Naive thymus-derived CD8-positive, alpha-beta T cell (primary cell): ENCODE measurements at places on chromosomes 12 and 14. TPM values are rescaled to one million over a fixed set of nuclear protein-coding genes. Genes with fewer than 3 reads are reported as not detected.
A peak's percentile ranks its signal among the peaks of the same experiment; 100 is the strongest.

FOXA1 gene
- total RNA-seq: not detected

OR11H12 gene
- total RNA-seq: not detected

TMEM132C gene
- not detected for total RNA-seq

GRCh38 chr12:10018386-10018785, 8.0 kb downstream of the CLEC12B start:
- no peak overlapping the region for H3K4me3 ChIP-seq
- H3K27ac ChIP-seq: no peak overlapping the region
- no peak for DNase-seq
- H3K36me3 ChIP-seq: no peaks in the 10 kb centered on the region
- peaks cover 3% of the 10 kb centered on the region for H3K27me3 ChIP-seq

GRCh38 chr12:14993537-14994266, 20.9 kb downstream of the PDE6H start:
- peaks cover 13% of the 10 kb centered on the region for H3K36me3 ChIP-seq
- no peak overlapping the region for H3K4me3 ChIP-seq
- peak overlapping the region; percentile 94 for H3K27ac ChIP-seq

DNA sequence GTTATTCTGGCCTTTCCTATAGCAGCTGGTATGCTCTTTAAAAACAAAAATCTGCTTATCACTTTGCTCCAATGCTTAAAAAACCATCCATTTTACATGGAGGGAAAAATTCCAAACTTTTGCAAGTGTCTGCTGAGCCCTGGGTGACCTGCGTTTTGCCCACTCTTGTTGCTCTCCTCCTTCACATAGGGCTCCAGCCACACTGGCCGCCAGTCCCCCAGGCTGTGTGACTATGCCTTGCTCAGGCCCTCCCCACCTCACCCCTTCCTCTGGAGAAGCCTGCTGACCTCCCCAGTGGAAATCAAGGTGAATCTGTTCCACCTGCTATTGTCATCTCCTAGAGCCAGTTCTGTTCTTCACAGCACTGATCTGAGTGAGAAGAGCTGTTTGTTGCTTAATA, 126.9 kb downstream of the SLC25A47 start:
- H3K27me3 ChIP-seq: no peaks in the 10 kb centered on the region
- H3K27ac ChIP-seq: no peak overlapping the region
- DNase-seq: no peak
- H3K4me3 ChIP-seq: no peak overlapping the region

DNA sequence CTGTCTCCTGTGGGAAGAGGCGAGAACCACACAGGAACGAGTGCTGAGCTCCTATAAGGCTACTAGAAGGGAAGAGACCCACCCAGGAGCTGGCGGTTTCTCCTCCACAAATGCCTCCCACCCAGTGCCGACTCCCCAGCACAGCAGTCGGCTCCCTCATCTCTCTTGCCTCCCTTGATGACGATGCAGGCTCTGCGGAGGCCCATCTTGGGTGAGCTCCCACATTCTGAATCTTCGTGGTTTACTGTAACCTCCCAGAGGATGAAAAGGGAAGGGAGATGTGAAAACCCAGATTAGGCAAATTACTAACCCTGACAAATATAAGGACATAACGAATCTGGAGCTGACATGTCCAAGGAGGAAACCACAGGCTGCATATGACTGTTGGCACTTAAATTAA, 23.8 kb downstream of the GRIN2B start:
- H3K27ac ChIP-seq: no peak overlapping the region
- no peaks in the 10 kb centered on the region for H3K36me3 ChIP-seq
- DNase-seq: no peak
- no peak overlapping the region for H3K4me3 ChIP-seq
- H3K27me3 ChIP-seq: peaks cover 7% of the 10 kb centered on the region
- no peaks in the 10 kb centered on the region for H3K4me1 ChIP-seq

DNA sequence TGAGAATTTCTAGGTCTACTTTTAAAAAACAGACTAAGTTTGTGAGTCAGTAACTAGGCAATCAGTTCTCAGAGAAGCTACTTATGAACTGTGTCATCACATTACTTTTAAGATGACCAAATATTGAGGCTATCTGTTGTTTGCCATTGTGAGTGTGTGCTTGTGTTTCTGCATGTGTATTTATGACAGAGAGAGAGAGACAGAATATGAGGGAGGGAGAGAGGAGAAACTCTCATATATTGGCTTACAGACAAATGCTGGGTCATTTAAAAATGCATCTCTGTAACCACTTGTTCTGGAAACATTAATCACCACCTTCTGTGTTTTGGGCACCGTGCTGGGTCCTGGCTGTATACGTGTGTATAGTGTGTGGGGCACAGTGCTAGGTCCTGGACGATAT, 161.5 kb upstream of the FRMD6 start:
- no peak for DNase-seq
- H3K27ac ChIP-seq: no peak overlapping the region
- peaks cover 5% of the 10 kb centered on the region for H3K36me3 ChIP-seq
- peaks cover 16% of the 10 kb centered on the region for H3K27me3 ChIP-seq
- no peak overlapping the region for H3K4me3 ChIP-seq
- no peaks in the 10 kb centered on the region for H3K4me1 ChIP-seq

GRCh38 chr12:113996026-113996425, 29.9 kb upstream of the RBM19 start:
- no peak overlapping the region for H3K27ac ChIP-seq
- no peaks in the 10 kb centered on the region for H3K4me1 ChIP-seq
- no peak for DNase-seq
- H3K36me3 ChIP-seq: no peaks in the 10 kb centered on the region
- peaks cover 9% of the 10 kb centered on the region for H3K27me3 ChIP-seq

GRCh38 chr14:70333728-70334127, 25.8 kb downstream of the COX16 start:
- peaks cover 5% of the 10 kb centered on the region for H3K4me1 ChIP-seq
- H3K27me3 ChIP-seq: no peaks in the 10 kb centered on the region
- no peak for DNase-seq
- no peak overlapping the region for H3K4me3 ChIP-seq
- no peak overlapping the region for H3K27ac ChIP-seq

GRCh38 chr14:80977221-80977620, 21.8 kb downstream of the TSHR start:
- H3K27me3 ChIP-seq: peaks cover 2% of the 10 kb centered on the region
- no peaks in the 10 kb centered on the region for H3K36me3 ChIP-seq
- DNase-seq: no peak
- H3K4me3 ChIP-seq: no peak overlapping the region

DNA sequence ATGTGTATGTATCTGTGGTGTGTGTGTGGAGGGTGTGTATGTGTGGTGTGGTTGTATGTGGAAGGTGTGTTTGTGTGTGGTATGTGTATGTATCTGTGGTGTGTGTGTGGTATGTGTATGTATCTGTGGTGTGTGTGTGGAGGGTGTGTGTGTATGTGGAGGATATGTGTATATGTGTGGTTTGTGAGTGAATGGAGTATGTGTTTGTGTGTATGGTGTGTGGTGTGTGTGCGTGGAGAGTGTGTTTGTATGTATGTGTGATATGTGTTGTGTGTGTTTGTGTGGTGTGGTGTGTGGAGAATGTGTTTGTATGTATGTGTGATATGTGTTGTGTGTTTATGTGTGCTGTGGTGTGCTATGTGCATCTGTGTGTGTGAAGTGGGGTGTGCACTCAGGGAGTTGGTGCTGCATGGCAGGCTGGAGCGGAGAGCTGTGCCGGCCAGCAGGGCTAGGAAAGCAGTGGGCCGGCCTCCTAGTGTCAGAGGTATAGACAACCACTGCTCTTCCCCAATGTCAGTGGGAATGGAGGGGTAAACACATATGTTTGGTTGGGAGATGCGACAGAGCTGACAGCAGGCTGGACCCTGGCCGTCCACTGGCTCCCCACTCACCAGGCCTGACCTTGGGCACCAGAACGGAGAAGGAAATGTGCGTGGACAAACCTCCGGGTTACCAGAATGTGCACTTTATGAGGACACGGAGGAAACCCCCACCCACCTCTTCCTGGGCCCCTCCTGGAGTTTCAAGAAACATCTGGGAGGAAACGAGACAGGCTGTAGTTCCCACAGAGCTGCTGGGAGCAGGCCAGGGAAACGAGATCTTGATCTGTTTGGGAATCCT, 60.7 kb downstream of the CLMN start:
- H3K4me1 ChIP-seq: no peaks in the 10 kb centered on the region
- no peak for DNase-seq
- H3K27ac ChIP-seq: no peak overlapping the region
- no peaks in the 10 kb centered on the region for H3K27me3 ChIP-seq
- no peak overlapping the region for H3K4me3 ChIP-seq

GRCh38 chr12:65712260-65713004, 111.9 kb upstream of the HMGA2 start:
- H3K36me3 ChIP-seq: no peaks in the 10 kb centered on the region
- no peak overlapping the region for H3K27ac ChIP-seq
- H3K27me3 ChIP-seq: peaks cover 33% of the 10 kb centered on the region
- no peaks in the 10 kb centered on the region for H3K4me1 ChIP-seq

GRCh38 chr12:124761871-124762270, 101.8 kb downstream of the SCARB1 start:
- H3K4me1 ChIP-seq: peaks cover 18% of the 10 kb centered on the region
- no peaks in the 10 kb centered on the region for H3K27me3 ChIP-seq
- H3K4me3 ChIP-seq: no peak overlapping the region
- DNase-seq: no peak

- DNase-seq: no peak
- no peaks in the 10 kb centered on the region for H3K4me1 ChIP-seq
- H3K36me3 ChIP-seq: peaks cover 5% of the 10 kb centered on the region
- H3K4me3 ChIP-seq: no peak overlapping the region
- H3K27me3 ChIP-seq: no peaks in the 10 kb centered on the region
Observed at GRCh38 chr12:69389831-69390230, 30.3 kb downstream of the YEATS4 start.

DNA sequence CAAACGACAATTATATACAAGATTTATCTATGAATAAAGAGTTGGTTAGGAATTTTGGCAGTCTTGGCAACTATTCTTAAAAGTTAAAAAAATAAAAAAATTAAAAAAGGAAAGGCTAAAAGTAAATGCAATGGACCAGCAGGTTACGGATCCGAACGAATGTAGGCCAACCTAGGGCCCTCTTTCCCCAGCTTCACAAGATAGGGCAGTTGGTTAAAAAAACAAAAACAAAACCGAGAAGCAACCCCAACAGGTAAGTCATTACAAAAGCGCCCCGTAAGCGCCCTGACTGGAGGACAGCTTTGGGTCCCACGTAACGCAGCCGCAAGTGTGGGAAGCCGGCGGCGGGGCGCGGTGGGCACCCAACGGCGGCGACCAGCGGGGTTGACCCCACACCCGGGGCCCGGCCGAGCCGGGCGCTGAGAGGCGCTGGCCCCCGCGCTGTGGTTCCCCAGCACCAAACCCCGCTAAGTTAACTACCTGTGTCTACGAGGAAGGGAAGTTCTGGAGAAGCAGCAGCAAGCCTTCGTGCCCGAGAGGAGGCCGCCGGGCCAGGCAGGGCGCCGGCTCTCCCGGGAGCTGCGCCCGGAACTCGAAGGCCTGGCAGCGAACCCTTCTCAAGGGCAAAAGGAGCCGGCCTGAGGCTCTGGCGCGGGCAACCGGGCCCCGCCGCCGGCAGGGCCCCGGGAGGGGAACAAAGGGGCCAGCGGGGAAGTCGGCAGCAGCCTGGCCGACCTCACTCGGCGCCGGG, 882 bp downstream of the HECTD1 start:
- peak overlapping the region; percentile 95 for H3K4me3 ChIP-seq
- H3K27ac ChIP-seq: peak overlapping the region; percentile 94
- H3K36me3 ChIP-seq: peaks cover 33% of the 10 kb centered on the region
- DNase-seq: peak; percentile 66
- H3K27me3 ChIP-seq: no peaks in the 10 kb centered on the region

- no peak overlapping the region for H3K27ac ChIP-seq
- no peaks in the 10 kb centered on the region for H3K4me1 ChIP-seq
- H3K4me3 ChIP-seq: no peak overlapping the region
- no peaks in the 10 kb centered on the region for H3K36me3 ChIP-seq
- peaks cover 7% of the 10 kb centered on the region for H3K27me3 ChIP-seq
- DNase-seq: no peak
Observed at GRCh38 chr14:81565441-81566290, 32.0 kb upstream of the SEL1L start.

GRCh38 chr12:1776170-1776921, 44.0 kb upstream of the LRTM2 start:
- no peak for DNase-seq
- no peaks in the 10 kb centered on the region for H3K36me3 ChIP-seq
- no peaks in the 10 kb centered on the region for H3K27me3 ChIP-seq
- H3K4me1 ChIP-seq: peaks cover 3% of the 10 kb centered on the region
- no peak overlapping the region for H3K27ac ChIP-seq
- no peak overlapping the region for H3K4me3 ChIP-seq

DNA sequence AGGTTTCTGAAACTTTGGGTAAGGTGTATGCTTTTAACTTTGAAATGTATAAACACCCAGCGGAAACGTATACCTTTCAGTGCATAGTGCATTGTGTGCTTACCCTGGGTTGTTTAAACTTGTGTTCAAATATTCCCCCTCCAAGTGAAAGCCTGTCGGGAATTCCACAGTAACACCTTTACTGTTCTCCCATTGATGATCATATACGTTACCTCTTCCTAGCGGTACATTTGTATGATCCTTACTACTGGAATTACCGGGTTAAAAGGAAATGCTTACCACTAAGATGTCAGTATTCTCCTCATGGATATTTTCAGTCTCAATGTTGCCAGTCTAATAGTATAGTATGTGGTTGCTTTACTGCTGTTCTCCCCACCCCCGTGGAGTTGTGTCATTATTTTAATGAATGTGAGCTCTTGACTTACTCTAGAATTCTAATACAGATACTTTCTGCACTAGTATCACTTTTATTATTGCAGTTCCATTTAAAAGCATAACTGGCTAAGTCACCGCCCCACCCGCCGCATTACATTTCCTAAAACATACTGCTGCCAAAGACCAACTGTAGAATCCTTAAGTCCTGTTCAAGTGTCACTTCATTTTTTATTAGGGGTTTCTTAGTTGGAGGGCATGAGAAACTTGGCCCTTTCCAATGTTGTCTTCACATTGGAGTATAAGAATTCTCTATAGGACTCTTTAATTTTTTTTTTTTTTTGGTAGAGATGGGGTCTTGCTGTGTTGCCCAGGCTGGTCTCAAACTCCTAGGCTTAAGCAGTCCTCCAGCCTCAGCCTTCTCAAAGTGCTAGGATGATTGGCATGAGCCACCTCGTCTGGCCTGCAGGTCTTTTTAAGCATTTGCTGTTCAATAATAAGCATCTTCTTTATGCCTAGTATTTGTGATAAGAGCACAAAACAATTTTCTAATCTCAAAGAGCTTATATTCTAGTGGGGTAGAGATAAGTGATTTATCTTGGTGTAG, 24.9 kb downstream of the NUDT4 start:
- peak overlapping the region; percentile 40 for H3K27ac ChIP-seq
- DNase-seq: no peak
- no peaks in the 10 kb centered on the region for H3K4me1 ChIP-seq
- peaks cover 49% of the 10 kb centered on the region for H3K36me3 ChIP-seq
- H3K27me3 ChIP-seq: no peaks in the 10 kb centered on the region

- H3K27ac ChIP-seq: peak overlapping the region; percentile 99
- peak overlapping the region; percentile 76 for H3K4me3 ChIP-seq
- no peaks in the 10 kb centered on the region for H3K27me3 ChIP-seq
- peaks cover 4% of the 10 kb centered on the region for H3K36me3 ChIP-seq
Observed at GRCh38 chr14:91402771-91403600, 14.6 kb downstream of the CCDC88C start.

- H3K36me3 ChIP-seq: no peaks in the 10 kb centered on the region
- no peak overlapping the region for H3K27ac ChIP-seq
- no peaks in the 10 kb centered on the region for H3K4me1 ChIP-seq
Observed at GRCh38 chr12:65067383-65067782, 53.7 kb downstream of the WIF1 start.
